ENCODE measurements at places on chromosomes 12 and 14. TPM values are rescaled to one million over a fixed set of nuclear protein-coding genes. Genes with fewer than 3 reads are reported as not detected.

The GARIN6 gene
- not detected for total RNA-seq

The APPL2 gene
- total RNA-seq, result 36.5 TPM

The ANKRD33 gene
- total RNA-seq, result not detected

The SLC25A21 gene
- total RNA-seq, result 2.2 TPM

The GALNT6 gene
- total RNA-seq, result 9.9 TPM

The TTC6 gene
- 21.3 TPM for total RNA-seq

The OR6C2 gene
- total RNA-seq, result 1.2 TPM
